ENCODE measurements at places on chromosomes 1 and 21.

DNA sequence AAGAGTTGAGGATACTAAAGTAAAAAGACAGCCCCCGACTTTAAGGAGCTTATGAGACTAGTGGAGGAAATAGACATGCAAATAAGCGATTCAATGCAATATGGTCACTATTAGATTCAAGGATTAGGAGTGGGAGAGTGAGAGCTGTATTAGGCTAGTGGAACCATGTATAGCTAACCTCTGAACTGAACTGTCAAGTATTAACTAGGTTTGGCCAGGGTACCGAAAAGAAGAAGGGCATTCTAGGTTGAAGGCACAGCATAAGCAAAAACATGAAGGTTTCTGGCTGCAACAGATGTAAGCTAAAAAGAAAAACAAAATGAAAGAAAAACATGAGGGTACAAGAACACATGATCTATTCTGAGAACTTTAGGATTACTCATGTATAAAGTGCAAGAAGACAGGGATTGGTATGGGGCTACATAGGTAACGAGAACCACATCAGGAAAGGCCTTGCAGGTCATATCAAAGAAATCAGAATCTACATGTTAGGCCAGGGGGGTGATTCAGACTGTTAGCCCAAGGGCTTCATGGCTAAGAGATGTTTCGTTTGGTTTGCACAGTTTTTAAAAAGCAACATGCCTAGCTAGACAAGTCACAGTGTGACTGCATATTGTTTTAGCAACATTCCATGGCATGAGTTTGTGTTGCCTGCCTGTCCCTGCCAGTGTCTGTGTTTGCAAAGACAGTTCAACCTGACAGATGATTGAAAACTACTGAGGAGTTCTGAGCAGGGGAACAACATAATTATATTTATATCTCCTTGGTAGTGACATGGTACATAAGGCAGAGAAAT lies 54.4 kb upstream of the HAO2 start:
- no peak for DNase-seq

DNA sequence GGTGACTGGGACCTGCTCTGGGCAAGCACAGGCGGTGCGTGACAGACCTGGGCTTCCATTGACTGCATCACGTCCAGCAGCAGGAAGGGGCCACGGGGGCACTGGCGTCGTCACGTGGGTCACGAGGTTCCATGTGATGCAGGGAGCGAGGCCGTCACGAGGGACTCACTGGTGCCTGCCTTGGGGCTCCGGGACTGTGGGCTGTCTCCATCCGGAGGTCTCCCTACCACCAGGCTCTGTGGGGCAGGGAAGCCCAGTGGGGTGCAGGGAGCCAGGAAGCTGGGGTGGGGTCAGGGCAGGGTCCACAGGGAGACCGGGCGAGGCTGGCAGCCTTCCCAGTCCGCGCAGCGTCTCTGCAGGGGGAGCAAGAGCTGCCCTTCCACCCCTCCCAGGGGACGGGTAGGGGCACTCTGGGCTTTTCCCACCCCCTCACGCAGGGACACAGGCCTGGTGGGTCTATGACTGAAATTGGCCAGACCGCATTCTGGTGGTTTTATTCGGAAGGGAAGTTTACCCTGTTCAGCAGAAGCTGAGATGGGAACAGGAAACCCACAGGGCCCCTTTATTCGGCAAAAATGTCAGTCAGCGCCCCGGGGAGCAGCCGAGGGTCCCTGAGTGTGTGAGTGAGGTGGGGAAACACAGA lies 416 bp upstream of the TNFRSF14 start:
- DNase-seq = peak; percentile 71

DNA sequence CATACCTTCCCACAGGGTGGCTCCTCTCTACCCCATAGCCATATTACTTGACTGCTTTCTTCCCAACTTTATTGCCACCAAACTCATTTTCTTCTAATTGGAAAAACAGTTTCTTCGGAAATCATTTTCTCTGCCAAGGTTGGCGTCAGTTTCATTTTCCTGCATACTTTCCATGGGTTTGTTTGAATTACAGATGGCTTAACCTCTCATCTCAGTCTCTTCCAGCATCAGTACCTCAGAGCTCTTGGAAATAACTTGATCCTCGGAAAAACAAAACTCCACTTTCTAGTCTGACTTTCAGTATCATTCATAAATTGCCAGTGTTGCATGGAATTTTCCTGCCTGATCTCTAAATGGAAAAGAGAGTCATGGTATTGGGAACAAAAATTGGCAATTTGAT lies 20.3 kb upstream of the PRDM2 start:
- DNase-seq = no peak

GRCh38 chr1:156500543-156500792 lies at the start of gene MEF2D:
Gene MEF2D, minus strand, starts transcription at chr1:156500775. Its CDS starts 17,483 bp downstream, at chr1:156483292.
- no peak for DNase-seq

DNA sequence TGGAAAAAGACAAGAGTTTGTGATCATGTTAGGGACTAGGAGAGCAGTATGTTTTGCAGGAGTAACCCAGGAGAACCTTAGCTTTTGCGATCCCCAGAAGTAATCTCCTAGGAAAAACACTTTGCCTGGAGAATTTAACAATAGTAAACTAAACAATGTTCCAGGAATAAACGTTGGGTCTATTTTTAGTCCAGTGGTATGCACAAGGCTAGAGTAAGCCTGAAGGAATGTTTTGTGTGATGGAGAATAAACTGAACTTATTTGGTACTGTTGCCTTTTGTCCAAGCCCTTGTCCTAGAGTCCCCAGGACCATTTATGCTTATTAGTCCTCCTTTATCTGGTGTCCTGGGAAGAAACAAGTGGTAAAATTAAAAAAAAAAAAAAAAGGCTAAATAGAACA lies 28.7 kb upstream of the RGS5 start:
- no peak for DNase-seq

DNA sequence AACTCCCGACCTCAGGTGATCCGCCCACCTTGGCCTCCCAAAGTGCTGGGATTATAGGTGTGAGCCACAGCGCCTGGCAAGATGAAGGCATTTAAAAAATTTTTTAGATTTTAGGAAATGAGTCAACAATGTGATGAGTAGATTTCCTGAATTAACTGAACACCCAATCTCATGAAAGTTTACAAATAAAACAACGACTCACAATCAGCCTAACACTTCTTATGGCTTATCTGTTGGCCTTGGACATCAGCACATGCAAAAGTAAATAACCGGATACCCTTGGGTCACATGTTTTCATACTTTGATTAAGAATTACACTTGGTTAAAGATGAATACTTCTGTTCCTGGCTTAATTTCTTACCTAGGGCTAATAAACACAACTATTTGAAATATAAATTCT lies 3.0 kb downstream of the GNG12 start:
- DNase-seq = no peak

DNA sequence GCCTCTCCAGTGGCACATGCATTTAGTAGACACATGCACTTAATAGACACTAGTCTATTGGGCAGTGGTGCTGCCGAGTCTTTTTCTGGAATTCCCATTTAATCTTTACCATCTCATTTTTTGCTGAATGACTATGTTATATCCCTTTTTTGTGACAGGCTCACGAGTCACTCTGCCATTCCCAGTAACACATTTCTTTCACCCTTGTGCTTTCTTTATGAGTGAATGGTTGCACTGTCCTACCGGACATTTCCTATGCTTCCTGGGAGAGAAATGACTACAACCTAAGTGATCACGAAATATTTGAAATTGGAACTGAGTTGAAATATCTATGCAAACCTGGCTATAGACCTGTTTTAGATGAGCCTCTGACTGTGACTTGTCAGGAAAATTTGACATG lies 70.9 kb downstream of the C4BPA start:
- no peak for DNase-seq

GRCh38 chr1:84776639-84777038 lies 86.4 kb upstream of the SSX2IP start:
- DNase-seq = no peak

GRCh38 chr1:207866471-207867135 lies 44.3 kb downstream of the CD34 start:
- DNase-seq = no peak

- DNase-seq = no peak
These were observed 9.9 kb downstream of the GPR3 start for GRCh38 chr1:27402349-27402754.

- peak; percentile 6 for DNase-seq
These were observed at the start of gene FMOD for GRCh38 chr1:203351037-203351625. Gene FMOD, minus strand, starts transcription at chr1:203351122. Its CDS starts 2,852 bp downstream, at chr1:203348270.
